ENCODE measurements at places on chromosomes 1 and 21. TPM values are rescaled to one million over a fixed set of nuclear protein-coding genes. Genes with fewer than 3 reads are reported as not detected.

DNA sequence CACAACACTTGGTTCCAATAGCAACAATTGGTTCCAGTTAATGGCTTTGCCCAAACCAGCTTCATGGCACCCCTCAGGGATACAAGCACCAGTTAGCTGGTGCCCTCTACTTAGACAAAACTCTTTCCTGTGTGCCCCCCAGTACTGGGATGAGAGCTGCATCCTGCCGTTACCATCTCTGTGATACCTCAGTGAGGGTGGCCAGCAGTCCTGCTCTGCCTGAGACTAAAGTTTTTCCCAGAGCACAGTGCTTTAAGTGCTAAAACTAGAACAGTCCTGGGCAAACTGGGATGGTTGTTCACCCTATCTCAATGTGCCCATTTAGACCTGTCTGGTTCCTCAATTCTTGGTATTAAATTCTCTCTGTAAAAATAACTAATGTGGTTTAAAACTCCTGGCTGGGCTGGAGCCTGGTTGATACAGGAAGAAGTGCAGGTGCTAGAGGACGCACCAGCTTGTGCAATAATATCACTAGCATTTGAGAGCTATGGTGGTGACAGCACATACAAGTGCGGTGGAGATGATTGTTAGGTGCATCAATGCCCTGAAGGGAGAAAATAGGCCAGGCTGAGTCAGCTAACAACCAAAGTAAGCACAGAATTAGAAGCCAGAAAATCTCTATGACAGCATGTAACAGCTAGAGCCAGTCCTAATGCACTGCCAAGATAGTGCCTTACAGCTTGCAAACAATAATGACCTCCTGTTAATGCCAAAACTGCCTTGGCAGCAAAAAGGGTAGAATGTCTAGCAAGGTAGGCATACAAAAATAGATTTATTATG, 179.8 kb upstream of the GALNT2 start:
- no peak for DNase-seq

GRCh38 chr1:30525631-30525970, 197.8 kb downstream of the MATN1 start:
- DNase-seq, result no peak

The RHOU gene
- total RNA-seq, result 3.8 TPM

The IRF6 gene
- total RNA-seq, result not detected

- DNase-seq, result no peak
Measured at GRCh38 chr1:37071829-37072228, 37.5 kb upstream of the GRIK3 start.

GRCh38 chr21:41770901-41771624, 4.2 kb upstream of the RIPK4 start:
- no peak for DNase-seq

DNA sequence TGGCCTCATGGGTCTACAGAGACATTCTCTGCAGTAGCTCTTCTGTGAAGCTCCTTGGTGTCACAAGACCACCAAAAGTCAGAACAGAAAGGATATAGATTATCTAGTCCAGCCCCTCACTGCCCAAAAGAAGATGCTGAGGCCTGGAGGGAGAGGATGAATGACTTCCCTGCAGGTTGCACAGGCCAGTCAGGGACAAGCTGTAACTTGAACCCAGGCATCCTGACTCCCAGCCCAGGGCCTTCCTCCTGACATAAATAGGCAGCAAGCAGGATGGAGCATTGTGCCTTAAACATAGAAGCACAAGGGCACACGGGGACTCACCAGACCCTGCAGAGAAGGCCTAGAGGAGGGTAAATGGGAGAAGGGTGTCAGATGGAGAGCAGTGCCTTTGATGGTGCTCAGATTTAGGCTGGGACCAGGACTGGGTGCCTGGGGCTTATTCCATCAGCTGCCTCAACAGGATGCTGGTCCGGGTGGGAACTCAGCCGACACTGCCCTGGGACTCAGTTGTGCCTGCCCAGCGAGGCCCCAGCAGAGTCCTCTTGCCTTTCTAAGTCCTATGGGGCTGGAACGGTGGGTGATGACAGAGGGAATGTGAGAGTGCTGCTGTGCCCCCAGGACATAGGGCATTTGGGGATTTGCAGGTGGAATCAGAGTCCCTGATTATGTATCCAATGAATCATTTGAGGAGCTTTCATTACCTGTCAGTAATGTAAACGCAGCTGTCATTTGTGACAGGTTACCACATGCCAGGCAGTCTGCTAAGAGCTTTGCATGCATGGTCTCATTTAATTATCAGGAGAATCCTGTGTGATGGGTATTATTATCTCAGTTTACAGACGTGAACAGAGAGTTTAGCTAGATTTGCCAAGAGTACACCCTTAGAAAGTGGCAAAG, 13.2 kb downstream of the S100A7A start:
- no peak for DNase-seq

The FYB2 gene
- not detected for total RNA-seq

DNA sequence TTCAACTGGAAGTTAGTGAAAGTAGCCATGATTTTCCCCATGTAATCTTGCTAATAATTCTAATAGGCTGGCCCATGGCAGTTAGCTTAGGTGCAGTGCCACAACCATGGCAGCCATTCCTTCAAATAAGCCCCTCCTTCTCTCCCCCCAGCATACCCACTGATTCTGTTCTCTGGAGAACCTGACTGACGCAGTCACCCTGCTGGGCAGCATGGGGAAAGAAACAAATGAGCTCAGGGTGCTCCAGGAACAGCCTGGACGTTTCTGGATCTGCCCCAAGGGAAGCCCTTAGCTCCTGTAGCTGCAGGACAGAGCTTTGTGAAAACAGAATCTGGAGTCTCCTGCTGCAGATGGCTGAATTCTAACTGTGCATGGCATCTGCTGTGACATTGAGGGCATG, 22.5 kb downstream of the SNAP47 start:
- DNase-seq, result no peak

- DNase-seq, result no peak
Measured at GRCh38 chr1:42173155-42173933, 8.8 kb upstream of the GUCA2A start.

DNA sequence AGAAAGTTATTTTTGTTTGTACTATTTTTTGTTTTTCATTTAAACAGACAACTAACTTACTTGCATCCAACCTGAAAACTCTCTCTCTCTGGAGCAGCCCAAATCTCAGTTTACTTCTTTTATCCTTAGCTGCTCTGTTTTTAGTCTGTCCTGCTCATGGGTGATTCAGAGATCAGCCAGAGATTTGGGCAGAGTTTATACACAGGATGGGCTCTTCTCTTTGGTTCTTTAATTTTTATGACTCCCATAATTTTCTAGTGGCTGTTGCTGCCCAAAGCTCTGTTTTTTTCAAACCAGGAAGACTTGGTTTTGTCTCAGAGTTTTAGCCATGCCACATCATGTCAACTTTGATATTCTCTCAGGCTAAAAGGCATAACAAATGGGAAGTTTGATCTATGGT, 86.8 kb upstream of the CD55 start:
- no peak for DNase-seq

The DPM3 gene
- total RNA-seq, result 48.9 TPM

- DNase-seq, result no peak
Measured at GRCh38 chr1:173114346-173114745, 63.6 kb upstream of the TNFSF18 start.

- DNase-seq, result no peak
Measured at GRCh38 chr1:90344963-90345730, 350.2 kb downstream of the ZNF326 start.

DNA sequence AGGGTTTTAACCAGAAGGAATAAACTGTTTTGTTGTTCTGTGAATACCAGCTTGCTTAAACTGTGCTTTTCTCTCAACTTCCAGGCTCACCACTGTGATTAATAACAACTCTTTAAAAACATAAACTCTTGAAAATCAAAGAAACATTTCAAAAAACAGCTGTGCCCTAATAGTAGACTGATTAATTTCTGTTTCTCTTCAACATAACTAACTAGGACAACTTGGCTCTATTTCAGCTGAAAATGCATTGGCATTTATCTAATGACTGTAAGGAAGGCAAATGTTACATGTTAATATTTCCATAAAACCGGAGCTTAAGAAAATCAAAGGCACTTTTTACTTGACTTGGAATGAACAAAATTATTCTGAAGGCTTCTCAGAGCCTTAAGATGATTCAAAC, 656.1 kb upstream of the NEGR1 start:
- DNase-seq, result no peak

DNA sequence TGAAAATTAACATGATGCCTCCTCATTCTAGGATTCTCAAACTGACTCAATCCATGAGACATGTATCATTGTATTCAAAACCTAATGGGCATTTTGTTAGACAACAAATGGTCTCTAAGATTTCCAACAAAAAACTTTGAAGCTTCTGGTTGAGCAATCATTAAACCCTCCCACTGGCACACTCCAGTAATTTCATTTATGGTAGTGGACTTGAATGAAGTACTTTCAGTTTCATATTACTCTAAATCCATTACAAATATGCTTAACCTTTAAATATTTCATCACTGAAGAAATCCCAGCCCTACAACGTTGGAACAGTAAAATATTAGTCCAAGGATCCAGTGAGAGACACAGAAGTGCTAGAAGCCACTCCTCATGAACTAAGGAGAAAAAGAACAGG, 43.5 kb downstream of the GBP6 start:
- no peak for DNase-seq

DNA sequence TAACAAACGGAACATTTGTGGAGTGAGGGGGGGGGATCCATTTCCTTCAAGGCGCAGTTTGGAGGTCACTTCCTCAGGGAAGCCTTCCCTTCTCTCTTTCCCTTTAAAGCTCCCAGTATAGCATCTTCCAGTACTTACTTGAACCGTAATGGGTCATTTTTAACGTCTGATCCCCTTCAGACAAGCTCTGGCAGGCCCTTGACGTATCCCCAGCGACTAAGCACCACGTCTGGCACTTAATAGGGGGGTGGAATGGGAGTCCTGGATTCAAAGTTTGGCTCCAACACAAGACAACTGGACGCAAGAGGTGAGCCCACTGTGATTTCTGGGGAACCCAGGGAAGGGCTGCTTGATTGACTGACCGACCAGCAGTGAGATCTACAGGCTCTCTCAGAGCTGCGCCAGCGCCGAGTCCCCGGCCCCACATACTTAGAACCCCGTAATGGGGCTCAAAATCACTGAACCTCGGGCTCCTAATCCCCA, 441 bp downstream of the YARS1 start:
- no peak for DNase-seq

DNA sequence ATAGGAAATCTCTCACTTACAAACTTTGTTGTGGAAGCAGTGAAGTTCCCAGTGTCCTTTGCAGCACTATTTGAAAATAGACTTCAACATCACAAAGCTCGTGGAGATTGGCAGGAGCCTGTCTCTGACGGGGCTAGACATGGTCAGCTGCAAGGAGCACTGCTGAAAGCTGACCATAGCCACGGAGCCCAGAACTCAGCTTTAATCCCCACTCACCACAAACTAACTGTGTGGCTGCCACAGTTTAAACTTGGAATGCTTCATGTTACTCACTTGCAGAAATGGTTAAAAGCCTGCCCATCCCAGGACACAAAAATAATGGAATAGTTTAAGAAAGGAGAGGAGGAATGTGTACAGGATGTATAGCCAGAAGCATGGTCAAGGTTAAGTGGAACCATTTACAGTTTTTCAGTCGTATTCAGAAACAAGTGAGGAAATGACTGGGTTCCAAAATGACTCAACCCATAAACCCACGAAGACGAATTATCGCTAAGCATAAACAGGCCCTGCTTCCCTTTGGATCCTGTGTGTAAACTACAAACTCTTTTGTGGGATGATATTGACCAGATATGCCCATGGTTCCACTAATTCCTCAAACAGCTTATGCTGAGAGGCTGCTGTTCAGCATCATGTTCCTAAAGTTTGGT, 18.2 kb downstream of the DNALI1 start:
- DNase-seq, result no peak

- DNase-seq, result no peak
Measured at GRCh38 chr21:16912075-16912474, 600.8 kb upstream of the CXADR start.

- DNase-seq, result no peak
Measured at GRCh38 chr1:8551613-8552489, 233.9 kb downstream of the SLC45A1 start.

- no peak for DNase-seq
Measured at GRCh38 chr1:14516974-14517840, 81.3 kb upstream of the KAZN start.

DNA sequence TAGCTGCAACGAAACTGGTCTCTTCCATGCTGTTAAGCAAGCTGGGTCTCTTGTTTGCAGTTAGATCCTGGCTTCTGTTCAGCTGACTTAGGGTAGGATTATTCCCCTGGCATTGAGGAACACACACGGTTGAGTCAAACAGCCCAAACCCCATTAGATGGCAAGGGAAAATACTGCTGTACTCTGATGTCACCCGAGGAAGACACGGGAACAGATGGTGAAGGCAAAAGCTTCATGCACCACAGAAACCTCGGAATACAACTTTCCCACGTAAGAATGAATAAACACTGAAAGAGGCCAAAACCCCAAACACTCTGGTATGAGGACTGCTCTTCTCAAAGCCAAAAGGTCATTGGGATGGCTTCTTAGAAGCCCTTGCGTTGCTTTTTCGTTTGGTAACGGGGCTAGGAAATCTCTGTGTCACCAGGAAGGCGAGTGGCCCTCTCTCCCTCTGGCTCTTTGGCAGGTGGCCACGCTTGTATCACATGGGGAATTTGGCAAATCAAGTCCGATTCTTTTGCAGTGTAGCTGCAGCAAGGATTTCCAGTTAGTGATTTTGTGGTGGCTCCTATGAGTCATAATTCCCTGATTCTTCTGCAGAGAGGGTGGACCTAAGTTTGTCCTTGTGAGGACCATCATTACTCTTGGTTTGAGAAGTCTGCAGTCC, 16.7 kb upstream of the LYST start:
- DNase-seq, result no peak

DNA sequence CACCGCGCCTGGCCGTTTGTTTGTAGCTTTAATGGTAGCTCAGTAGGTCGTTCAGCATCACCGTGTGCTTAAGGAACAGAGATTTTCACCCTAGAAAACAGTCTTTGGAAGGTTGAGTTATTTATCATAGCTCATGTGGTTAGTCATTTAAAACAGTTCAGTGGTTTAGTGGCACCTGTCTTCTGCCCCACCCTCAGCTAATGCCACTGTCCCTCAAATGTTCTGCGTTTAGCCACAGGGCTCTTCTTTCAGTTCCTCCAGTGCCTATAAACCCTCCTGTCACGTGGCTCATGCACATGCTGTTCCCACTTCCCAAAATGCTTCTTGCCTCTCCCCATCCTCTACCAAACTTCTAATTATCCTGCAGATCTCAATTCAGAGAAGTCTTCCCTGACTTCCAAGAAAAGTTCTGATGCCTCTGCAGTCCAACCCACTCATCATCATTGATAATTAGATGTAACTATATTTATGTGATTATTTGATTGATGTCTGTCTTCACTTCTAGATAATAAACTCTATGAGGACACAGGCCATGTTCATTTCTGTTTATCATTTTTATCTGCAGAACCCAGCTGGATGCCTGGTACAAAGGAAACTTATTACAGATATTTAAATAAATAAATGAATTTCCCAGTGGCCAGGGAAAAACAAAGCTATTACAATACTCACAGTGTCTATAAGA, 14.4 kb upstream of the DIPK1A start:
- no peak for DNase-seq

DNA sequence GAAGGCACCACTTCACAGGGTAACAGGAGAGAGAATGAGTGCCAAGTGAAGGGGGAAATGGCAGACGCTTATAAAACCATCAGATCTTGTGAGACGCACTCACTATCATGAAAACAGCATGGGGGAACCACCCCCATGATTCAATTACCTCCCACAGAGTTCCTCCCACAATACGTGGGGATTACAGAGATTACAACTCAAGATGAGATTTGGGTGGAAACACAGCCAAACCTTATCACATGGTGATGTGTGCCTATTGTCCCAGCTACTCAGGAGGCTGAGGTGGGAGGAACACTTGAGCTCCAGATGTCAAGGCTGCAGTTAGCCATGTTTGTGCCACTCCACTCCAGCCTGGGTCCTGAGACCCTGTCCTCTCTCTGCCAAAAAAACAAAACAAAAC, 56.0 kb upstream of the DSCAM start:
- DNase-seq, result no peak

- no peak for DNase-seq
Measured at GRCh38 chr21:27677546-27677945, 710.7 kb upstream of the ADAMTS5 start.

Data from chondrocyte (in vitro differentiated cells).